ENCODE measurements at places on chromosomes 2 and 18. TPM values are rescaled to one million over a fixed set of nuclear protein-coding genes. Genes with fewer than 3 reads are reported as not detected.
A peak's percentile ranks its signal among the peaks of the same experiment; 100 is the strongest.

DNA sequence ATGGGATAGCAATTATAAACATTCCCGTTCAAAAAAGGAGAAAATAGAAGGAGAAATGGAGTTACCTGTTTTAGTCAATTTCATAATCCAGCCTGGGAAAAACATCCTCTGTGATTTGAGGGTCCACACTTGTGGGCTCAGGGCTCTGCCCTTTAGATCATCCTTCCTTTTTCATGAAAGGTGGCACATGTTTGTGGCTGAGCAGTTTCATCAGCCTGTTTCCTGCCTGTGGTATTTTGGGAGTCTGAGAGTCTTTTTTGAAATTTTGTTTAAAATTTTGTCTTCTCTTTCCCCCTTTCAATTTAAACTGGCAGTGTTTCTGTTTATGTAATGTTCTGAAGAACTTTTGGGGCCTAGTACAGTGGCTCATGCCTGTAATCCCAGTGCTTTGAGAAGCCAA, 84.0 kb downstream of the KIAA1328 start:
- DNase-seq: no peak

DNA sequence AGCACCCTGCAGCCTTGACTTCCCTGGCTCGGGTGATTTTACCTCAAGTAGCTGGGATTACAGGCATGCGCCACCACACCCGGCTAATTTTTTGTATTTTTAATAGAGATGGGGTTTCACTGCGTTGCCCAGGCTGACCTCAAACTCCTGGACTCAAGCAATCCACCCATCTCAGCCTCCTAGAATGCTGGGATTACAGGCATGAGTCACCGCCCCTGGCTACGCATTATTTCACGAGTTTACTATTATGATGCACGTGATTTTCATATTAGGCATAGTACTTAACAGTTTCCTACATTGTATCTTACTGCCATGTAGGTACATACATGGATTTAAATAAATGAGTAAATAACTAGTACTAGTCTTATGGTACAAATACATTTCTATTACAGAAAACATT, 4.4 kb downstream of the DYNC2LI1 start:
- no peak for DNase-seq

DNAJC5G gene
- 14.1 TPM for total RNA-seq

GRCh38 chr18:57981308-57982028, 62.6 kb upstream of the NEDD4L start:
- DNase-seq: no peak

DNA sequence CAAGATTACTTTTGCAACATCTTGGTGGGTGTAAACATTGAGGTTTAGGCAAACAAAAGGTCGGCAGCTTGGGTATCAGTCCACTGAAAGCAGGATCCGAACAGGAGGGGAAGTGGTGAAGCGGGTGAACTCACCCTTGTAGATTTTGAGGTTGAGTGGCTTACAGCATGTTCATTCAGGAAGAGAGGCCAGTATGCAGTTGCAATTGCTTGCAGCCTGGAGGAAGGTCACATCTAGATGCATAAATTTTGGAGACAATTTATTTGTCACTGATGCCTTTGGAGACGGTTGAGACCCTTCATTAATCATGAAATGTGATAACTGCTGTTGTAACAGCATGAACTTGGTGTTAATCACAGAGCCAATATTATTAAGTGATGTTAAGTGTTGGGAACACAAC, 131.1 kb downstream of the LTBP1 start:
- no peak for DNase-seq

REG1B gene
- not detected for total RNA-seq

- DNase-seq: peak; percentile 93
Observed at GRCh38 chr2:120867290-120868241, 131.9 kb downstream of the GLI2 start.

LTBP1 gene
- total RNA-seq: 423 TPM

DNA sequence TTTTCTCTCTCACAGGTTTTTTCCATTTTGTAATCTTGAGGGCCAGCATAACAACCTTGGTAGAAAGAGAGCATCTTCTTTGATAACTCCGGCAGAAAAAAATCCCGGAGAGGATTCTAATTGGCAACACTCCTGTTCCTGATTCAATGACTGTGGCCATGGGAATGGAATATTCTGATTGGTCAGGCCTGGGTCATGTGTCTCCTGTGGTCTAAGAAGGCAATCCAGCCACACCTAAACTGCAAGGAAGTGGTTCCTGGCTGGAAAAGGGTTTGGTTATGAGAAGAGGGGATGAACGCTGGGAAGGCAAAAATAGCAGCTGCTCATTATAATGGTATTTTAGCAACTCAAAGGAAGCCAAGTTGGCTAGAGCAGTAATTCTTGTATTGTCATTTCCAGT, 24.8 kb upstream of the ZNF638 start:
- peak; percentile 44 for DNase-seq

DNA sequence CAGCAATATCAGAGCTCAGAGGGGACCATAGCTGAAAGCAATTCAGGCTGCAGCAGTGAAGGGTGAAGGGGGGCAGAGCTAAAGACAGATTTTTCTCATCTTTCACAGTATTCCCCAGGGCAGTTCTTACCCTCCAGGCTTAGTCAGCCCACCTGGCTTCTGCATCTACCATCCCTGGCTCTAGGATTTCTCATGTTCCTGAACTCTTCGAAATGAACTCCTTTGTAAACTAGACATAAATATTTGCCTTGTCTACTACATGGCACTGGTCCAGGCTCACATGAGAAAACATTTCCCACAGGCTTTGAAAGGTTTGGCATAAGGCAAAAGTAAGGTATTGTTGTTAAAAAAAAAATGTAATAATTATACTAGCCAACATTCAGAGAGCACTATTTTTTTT, 23.6 kb upstream of the NEB start:
- DNase-seq: no peak

DNA sequence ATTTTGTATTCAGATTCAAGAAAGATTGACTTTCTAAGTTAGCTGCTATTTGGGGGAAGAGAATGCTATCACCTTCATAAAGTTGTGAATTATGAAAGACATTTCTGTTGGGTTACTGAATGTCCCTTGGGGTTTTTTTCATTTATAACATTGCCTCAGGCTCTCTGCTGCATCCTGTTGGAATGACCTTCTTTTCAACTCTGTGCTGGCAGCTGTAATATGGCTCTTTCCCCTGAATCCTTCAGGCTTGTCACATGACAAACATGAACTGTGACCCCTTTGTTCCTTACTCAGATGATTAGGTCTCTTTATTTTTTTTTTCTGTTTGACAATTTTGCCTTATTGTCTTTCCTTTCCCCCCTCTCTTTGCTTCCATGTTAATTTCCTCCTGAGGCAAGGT, 159.8 kb downstream of the TAF4B start:
- peak; percentile 92 for DNase-seq

MREG gene
- total RNA-seq: 1.6 TPM

CPS1 gene
- 139 TPM for total RNA-seq

GRCh38 chr2:179461420-179461819, 196.8 kb upstream of the SESTD1 start:
- DNase-seq: no peak

DNA sequence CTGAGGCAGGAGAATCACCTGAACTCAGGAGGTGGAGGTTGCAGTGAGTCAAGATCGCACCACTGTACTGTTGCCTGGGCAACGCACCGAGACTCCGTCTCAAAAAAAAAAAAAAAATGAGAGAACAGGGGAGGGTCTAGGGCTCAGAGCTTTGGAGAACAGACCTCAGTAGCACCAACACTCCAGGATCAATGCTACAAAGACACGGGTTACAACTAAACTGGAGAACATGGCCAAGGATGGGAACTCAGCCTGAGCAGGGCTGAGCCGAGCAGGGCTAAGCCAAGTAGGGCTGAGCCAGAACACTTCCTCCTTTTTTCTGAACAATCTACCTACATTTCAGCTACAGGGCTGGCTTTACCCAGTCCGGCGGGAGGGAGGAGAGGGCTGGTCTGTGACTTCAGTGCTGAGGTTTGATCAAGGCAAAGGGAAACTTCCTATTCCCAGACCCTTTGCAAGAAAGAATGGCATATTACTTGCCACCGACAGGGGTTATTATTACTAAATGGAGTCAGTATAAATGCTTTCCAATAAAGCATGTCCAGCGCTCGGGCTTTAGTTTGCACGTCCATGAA, 2.9 kb upstream of the CASP8 start:
- DNase-seq: no peak

GRCh38 chr2:203891474-203891873, 23.9 kb downstream of the CTLA4 start:
- DNase-seq: peak; percentile 19

GRCh38 chr2:178193496-178193822, 853 bp upstream of the OSBPL6 start:
- no peak for DNase-seq

DNA sequence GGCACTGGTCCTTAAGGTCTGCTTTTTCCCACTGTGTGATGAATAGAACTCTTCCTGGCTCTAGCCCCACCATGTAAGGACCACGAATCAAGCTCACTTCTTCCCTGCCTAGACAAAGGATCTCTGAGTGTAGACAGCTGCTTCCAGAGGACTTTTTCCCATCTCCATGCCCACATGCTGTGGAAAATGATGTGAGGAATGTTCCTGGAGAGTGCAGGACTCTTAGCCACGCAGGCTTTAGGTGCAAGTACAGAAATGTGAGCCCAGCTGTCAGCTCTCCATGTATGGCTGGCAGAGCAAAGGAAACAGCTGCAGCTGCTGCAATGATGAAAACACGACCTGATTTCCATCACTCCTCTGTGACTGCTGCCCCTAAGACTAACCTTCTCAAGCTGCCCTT, 35.5 kb downstream of the NXPH2 start:
- peak; percentile 17 for DNase-seq

GRCh38 chr18:8162802-8163201, 446.4 kb upstream of the RAB12 start:
- DNase-seq: no peak

FAM161A gene
- total RNA-seq: 3.3 TPM

DNA sequence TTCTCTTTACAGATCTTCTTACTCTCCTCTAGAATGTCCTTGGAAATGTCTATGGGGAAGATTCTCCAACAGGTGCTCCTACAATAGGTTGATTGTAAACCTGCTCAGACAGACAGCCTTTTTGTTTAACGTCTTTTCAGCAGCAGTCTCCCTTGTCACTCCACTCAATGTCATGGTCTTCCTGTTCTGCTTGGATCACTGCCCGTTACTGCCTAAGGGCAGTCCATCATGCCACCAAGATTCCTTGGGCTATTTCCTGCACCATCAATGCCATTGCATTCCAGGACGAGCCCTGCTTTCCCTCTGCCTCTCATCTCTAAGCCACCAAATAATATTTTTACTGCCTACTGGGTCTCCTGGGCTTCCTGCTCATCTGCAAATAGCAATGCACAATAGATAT, 97.4 kb upstream of the GALNT5 start:
- no peak for DNase-seq

RASGRP3 gene
- 19.8 TPM for total RNA-seq

LBX2 gene
- 0.80 TPM for total RNA-seq

GRCh38 chr2:16216558-16216945, 276.2 kb downstream of the MYCN start:
- no peak for DNase-seq

MTIF2 gene
- total RNA-seq: 19.2 TPM

DNA sequence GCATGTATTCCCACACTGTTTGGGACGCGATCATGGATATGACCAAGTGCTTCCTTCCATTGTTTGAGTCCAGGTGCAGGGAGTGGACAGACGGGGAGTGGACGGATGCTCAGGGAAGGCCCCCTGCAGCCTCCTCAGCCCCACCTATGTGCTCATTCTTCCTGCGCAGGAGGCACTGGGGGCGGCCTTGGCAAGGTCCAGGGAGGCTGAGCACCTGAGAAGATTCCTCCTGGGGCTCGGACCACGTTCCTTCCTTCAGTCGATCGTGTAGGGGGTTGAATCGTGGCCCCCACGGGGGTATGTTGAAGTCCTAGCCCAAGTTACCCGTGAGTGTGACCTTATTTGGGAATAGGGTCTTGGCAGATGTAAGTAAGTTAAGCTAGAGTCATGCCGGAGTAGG, 60.4 kb downstream of the ASB1 start:
- DNase-seq: no peak

DSG1 gene
- total RNA-seq: not detected

DNA sequence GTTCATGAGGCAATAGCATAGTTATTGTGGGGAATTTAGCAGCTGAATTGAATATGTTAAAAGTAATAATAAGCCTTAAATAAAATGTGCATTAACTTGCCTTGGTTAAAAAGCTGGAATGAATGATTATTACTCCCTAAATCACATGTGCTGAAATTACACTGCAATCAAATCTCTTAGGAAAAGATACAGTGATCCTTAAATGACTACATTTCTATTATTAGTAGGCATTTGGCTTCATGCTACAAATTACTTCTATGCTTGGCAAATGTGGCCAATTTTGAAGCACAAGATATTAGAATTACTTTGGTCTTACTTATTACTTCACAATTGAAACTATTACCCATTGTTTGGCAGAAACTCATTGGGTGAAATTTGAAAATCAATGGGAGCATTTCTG, 5.4 kb downstream of the RND3 start:
- no peak for DNase-seq

DNA sequence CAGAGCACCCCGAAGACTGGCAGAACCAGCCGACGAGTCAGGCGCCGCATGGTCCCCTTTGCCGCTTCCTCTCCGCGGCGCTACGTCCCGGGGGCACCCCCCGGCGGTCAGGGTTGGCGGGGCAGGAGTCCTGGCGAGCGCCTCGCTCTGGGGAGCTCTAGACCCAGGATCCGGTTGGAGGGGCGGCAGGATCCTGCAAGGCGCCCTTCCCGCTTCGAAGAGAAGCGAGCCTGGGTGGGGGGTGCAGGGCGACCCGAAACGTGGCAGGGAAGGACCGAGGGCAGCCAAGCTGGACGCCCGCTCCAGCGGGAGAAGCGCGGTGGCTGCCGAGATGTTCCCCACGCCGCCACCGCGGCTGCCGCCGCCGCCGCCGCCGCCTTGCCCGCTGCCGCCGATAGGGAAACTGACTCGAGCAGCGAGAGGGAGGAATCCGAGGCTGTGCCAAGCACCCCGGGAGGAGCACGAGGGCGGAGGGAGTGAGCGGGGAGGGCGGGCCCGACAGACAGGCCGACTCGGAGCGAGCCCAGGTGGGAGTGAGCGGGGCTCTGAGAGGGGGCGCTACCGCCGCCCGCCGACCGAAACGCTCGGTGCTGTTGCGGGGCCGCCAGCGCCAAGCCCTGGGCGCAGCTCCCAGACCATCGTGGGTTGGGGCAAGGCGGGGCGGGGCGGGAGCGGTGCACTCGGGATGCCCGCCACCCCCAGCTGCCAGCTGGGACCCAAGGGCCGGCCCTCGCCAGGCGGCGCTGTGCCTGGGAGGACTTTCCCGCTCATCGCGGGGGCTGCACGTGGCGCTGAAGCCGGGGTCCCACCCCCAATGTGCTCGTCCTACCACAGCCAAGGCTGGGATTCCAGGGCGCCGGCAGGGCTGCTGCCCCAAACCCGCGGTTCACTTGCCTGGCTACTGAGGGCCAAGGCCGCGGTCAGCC, at the start of gene GALNT14:
TSS of gene GALNT14 (minus strand) at position 404 of the 926 bp plus-strand sequence. CDS start at position 50, 354 bp downstream.
- DNase-seq: peak; percentile 75

GRCh38 chr2:36587556-36587955, 10.4 kb downstream of the FEZ2 start:
- DNase-seq: no peak

OR6B3 gene
- total RNA-seq: not detected

LYPD1 gene
- 2.3 TPM for total RNA-seq

HOXD4 gene
- not detected for total RNA-seq

DNA sequence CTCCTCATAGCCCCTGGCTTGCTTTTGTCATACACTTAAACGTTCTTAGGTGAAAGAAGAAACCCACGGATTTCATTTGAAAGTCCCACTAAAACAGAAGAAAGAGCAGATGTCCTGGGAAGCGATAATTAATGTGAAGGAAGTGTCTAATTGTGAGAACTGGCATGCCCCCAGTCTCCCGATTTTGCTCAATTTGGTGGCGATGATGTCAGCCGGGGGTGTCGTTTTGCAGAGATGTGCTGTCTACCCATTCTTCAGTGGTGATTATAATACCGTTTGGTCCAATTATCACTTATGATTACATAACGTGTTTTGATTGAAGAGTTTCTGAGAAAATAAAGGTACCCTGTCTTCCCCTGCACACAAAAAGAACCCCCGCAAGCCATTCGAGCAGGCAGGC, 103.1 kb downstream of the RTN4 start:
- no peak for DNase-seq
